GM06990 (cell line): ENCODE measurements at places on chromosomes 4 and X.

- DNase-seq, result peak; percentile 63
Measured at GRCh38 chr4:40307627-40308497, 27.3 kb upstream of the CHRNA9 start.

DNA sequence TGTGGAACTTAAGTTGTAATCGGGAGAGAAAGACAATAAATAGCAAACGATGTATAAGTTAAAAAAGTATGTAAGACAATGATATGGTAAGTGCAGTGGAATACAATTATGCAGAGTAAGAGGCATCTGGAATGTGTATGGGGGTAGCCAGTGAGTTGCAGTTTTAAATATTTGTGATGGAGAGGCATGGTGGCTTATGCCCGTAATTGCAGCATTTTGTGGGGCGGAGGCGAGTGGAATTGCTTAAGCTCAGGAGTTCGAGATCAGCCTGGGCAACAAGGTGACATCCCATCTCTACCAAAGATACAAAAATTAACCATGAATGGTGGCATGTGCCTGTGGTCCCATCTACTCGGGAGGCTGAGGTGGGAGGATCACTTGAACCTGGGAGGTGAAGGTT lies 52.5 kb upstream of the WDFY3 start:
- no peak for DNase-seq

- peak; percentile 24 for DNase-seq
Measured at GRCh38 chrX:39152106-39152649, 350.9 kb downstream of the MID1IP1 start.

DNA sequence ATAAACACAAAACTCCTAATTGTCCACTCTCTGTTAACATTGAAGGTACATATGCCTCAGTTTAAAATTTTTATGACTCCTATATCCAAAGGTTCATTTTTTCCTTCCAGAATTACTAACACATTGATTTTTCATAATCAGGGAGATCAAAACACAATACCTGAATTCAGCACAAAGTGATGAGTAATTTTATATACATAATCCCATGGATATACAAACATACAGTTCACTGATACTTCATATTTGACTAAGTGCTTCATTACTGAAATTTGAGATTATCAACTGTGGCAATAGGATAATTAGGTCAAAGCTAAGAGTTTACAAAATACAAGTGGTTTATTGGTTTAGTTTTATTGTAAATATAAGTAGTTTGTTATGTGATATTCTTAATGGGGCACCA lies 176.2 kb upstream of the PRPS2 start:
- no peak for DNase-seq

GRCh38 chr4:70627620-70628019 lies 924 bp upstream of the ENAM start:
- DNase-seq, result no peak

DNA sequence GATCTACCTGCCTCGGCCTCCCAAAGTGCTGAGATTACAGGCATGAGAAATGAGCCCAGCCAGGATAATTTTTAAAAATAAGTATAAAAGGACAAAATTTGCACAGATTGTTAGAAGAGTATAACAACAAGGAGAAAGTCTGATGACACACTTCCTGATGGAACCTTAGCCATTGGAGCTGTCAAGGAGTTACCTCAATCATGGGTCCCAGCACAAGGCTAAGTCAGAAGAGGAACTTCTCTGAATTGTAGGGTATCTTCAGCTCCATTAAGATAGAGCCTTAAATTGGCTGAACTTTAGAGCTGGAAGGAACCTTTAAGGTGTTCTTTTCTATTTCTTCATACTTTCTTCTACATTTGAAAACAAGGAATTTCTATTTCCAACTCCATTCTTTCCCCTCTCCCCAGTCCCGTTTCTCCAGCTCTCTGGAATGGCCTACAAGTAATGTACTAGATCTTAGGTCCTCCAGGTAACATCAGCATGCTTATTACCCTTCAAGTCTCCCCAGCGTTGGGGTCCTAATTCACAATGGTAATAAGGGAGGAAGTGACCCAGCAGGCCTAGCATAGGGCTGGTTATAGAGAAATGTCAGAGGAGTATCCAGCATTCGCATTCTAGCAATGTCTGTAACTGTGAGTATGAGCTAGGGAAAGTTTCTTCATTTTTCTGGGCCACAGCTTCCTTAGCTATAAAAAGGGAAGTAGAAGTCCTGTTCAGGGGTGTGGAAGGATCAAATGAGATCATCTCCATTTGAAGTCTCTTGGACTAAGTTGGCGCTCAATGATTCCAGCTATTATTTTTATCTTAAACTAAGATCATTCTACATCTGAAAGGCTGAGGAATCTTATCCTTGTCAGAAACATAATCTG lies 18.5 kb upstream of the RBPJ start:
- DNase-seq, result no peak

DNA sequence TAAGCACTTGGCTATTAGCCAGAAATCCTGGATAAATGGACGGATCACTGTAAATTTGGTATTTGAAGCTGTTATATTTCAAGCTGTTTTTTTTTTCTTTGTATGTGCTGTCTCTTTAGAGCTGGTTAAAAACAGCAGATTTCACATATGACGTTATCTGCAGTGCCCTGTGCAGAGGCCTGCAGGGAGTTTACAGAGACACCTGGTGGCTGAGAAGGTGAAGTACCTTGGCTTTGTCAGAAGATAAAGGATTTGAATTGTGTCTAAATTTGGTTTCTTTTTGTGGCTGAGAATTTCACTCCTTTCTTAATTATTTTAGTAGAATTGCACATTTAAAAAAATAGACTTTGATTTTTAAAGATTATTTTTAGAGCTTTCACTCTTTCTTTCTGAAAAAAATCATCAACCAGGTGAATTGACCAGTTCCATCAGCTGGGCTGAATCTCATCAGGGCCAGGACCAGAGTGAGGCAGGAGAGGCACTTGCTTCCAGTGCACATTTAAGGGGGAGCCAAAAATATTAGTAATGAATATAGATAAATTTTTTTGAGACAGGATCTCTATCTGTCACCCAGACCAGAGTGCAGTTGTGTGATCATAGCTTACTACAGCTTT lies 9.6 kb upstream of the CHRNA9 start:
- no peak for DNase-seq

DNA sequence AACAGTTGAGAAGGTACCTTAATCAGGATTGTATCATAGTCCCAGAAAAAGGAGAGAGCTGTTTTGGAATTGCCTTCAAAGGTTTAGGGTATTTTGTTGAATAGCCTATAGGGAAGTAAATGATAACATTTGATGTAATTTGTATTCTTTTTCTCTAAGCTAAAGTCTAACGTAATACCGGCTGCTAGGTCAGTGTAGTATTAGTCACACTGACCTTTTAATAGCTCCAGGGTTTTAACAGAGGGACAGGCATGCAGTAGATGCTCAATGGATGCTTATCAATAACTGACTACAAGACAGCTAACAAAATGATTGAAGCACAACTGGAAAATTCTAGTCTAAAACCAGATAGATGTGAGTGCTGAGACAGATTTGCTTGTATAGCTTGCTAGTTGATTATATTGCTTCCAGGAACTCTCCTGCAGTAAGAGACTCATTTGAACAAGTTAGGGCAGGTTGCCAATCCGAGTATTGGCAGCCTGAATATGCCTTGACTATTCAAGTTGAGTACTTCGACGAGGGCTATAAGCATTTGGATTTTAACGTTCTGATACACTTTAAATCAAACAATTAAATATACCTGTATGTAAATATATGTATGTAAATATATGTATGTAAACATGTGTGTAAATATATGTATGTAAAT lies 16.5 kb upstream of the PNPLA4 start:
- no peak for DNase-seq
